Fibroblast of skin of left quadriceps (primary cell): ENCODE measurements at places on chromosomes 16 and 17.

- DNase-seq, result no peak
These were observed 294.2 kb upstream of the SALL1 start for GRCh38 chr16:51445250-51445649.

GRCh38 chr17:62078009-62078408, 12.9 kb upstream of the MED13 start:
- no peak for DNase-seq

GRCh38 chr16:61993108-61993507, 43.1 kb downstream of the CDH8 start:
- DNase-seq, result no peak

- no peak for DNase-seq
These were observed 661 bp downstream of the GIT1 start for GRCh38 chr17:29588562-29589411.

GRCh38 chr16:75836347-75837010, 110.2 kb upstream of the CPHXL start:
- no peak for DNase-seq

GRCh38 chr16:88922114-88922825, 54.7 kb downstream of the CBFA2T3 start:
- DNase-seq, result no peak

GRCh38 chr17:57674894-57675293, 70.2 kb downstream of the CCDC182 start:
- DNase-seq, result no peak

DNA sequence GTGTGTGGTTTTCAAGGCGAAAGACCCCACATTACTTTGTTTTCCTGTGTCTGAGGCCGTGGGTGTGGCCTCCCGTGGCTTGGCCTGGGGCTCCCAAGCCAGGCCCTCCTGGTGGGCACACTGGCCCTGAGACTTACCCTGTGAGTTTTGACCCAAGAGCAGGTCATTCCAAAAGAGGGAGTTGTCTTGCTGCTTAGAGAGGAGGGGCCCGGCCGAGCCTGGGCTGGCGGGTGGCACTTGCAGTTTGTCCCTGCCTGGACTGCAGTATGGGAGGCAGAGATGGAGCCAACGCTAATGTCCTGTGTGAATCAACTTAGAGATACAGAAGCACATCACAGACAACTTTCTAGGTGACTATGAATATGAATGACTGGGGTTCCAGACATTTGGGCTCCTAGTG, 22.7 kb downstream of the PLEKHG4 start:
- no peak for DNase-seq

- DNase-seq, result no peak
These were observed 4.7 kb upstream of the TGFB1I1 start for GRCh38 chr16:31467151-31467773.

GRCh38 chr17:22278302-22279275, 586.3 kb downstream of the KCNJ18 start:
- no peak for DNase-seq

GRCh38 chr17:43388359-43389045, 10.3 kb upstream of the ARL4D start:
- peak; percentile 88 for DNase-seq

DNA sequence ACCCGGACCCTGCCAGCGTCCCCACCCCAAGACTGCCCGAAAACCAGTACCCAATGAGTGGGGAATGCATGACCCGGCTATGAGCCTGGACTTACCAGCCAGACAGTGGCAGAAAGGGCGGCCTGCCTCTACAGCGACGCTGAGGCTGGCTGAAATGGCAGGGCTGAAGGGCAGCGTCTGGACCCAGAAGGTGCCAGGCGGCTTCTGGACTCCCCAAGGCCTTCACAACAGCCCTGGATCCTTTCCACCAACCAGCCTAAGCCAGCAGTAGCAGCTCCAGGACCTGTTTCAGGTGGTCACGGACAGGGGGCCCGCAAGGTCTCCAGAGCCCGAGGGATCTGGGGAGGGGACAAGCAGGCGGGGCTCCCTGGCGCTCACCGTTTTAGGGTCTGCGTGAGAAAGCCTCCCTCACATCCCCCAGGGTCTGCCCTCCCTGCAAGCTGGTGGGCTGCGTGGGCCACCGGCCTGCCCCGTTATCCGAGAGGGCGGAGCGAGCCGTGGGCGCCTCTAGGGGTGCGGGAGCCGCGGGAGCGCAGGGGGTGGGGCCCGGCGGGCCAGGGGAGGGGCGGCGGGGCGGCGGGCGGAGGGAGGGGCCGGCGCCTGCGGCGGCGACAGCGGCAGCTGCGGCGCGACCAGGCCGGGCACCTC, at the start of gene RIPOR1:
TSS of gene RIPOR1 (plus strand) at position 608 of the 648 bp plus-strand sequence. CDS start 9,618 bp downstream, outside the sequence.
- DNase-seq, result no peak

DNA sequence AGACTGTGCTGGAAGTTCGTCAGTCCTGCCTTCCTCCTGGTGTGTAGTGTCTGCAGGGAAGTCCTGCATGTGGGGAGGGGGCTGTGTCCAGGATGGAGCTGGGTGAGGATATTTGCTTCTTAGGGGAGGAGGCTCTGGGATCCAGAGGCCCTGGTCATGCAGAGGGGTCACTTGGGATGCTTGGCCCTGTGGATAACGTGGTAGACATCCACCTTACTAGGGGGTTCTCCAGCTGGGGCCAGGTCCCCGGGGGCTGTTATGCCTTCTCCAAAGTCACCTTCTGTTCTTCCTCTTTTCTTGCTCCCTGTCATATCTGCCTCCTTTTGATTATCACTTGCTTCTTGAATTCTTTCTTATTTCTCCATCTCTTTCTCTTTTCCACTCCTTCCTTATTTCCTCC, 43.8 kb downstream of the SLC6A2 start:
- no peak for DNase-seq

DNA sequence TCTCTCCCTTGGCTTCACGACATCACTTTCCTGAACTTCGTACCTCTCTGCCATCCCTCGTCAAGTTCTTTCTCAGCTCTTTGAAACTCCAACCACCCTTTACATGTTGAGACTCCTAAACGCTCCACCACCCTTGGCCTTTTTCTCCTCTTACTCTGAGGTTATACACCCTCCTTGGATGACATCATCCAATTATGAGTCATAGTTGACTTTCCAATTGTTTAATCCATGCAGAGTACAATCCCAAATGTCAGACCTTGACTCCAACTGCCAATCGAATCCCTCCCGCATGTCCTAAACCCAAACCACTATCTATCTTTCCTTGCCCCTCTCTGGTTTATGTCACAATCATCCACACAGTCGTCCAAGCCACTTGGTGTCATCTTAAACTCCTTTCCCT, 18.4 kb upstream of the C16orf82 start:
- DNase-seq, result no peak

GRCh38 chr17:76867578-76868175, 527 bp upstream of the MGAT5B start:
- no peak for DNase-seq

GRCh38 chr16:68401871-68402747, 46.2 kb downstream of the SMPD3 start:
- peak; percentile 18 for DNase-seq

GRCh38 chr17:77127735-77128361, 12.9 kb upstream of the SEC14L1 start:
- DNase-seq, result no peak

GRCh38 chr16:90046122-90046970, 27.1 kb upstream of the DBNDD1 start:
- DNase-seq, result no peak

DNA sequence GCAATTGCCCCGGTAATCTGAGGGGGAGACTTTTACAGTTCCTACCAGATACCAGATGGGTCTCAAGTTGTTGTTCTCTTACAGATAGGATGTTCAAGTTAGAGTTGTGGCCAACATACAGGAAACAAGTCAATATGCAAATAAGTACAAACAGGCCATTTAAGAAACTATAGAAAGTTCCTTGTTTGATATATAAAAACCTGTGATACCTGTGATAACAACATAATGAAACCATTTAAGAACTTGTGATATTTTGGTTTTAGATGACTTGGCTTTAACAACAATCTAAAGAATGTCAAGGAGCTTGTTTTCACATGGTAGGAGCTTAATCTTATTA, 16.8 kb downstream of the CDR2 start:
- DNase-seq, result no peak

- peak; percentile 53 for DNase-seq
These were observed 9.8 kb downstream of the NTHL1 start for GRCh38 chr16:2037647-2038381.

- DNase-seq, result no peak
These were observed 463.8 kb upstream of the HSBP1 start for GRCh38 chr16:83343935-83344366.

DNA sequence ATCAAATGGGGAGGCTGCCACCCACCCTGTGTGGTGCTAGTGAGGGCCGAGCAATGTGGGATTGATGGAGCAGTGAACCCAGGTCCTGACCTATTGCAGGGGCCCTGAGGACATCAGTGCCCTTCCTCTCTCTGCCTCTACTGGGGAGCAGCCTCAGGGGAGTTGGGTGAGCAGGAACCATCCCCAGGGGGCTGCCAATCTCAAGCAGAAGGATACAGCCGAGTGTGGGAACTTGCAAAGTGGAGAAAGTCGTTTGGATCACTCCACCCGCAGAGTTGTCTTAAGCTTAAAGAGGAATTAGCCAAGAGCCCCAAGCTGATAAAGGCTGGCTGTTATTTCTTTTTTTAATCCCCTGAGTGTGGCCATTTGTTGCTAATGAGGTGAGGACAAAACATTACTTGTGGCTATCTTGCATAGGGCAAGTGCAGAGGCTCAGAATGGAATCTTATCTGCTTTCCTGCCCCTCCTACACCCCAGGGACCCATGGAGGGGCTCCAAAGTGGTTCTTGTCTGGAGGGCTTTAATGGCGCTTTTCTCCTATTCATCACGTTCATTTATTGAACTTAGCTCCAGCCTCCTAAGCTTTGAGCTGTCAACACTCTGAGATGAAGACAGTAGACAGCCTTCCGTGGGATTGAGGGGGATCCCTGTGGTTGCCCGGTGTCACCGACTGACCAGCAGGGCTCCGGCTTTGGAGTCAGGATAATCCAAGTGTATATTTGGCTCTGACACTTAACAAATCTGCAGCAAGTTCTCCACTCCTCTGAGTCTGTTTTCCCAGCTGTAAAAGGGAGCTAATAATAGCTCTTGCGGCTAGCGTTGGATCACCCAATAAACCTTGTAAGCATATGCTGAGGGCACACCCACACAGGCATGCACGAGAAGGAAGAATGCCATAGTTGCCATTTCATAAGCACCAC, 45.1 kb downstream of the MYH11 start:
- DNase-seq, result peak; percentile 73

GRCh38 chr17:79836972-79837887, 2.0 kb downstream of the CBX4 start:
- peak; percentile 18 for DNase-seq

- DNase-seq, result no peak
These were observed 30.4 kb downstream of the RTN4RL1 start for GRCh38 chr17:1994707-1995106.

DNA sequence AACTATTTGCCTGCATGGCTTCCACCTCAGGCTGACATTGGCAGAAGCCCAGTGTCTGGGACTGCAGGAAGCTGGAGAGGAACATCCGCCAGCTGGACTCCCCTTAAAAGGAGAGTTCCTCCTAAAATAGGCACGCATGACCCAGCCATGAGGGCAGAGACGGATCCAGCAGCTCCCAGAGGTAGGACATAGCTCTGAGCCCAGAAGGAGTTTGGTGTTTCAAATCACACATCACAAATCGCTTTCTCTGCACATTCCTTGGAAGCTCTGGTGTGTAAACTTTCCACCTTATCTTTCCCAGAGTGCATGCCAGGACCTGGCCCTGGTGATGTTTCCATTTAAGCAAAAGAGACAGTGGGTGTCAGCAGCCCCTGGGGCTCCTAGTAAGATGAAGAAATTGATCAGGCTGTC, 231.1 kb upstream of the CDH5 start:
- no peak for DNase-seq

DNA sequence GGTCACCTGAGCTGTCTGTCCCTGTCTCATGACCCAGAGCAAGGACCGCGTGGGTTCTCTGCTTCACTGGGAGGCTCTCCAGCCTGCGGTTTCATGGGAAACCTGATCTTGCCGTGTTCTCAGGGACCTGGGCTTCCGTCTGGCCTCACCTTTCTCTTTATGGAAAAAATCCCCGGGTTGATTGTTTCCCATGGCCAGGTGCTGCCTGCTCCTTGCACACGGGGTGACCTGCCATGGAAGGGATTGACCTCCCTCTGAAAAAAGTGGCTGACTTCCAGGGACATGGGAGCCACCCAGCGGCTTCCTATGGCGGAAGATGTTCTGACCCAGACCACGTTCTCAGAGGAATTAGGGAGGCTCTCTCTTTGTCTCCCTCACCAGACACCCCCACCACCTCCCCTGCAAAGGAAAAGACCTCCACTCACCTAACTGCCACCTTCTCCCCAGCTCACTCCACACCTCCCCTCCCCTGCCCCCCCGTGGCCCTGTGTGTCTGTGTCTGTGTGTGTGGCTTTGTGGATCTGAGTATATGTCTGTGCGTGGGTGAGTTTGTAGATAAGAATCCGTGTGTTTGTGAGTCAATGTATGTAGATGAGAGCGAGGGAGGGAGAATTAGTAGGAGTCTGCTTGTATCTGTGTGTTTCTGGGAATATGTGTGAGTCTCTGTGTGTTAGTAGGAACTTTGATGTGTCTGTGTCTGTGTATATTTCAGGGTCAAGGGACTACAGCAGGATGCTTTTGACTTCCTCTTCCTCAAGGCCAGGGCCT, 154.6 kb downstream of the NTN1 start:
- no peak for DNase-seq

GRCh38 chr16:72927199-72928089, 120.5 kb downstream of the ZFHX3 start:
- DNase-seq, result peak; percentile 92

- peak; percentile 5 for DNase-seq
These were observed 53.9 kb upstream of the NETO2 start for GRCh38 chr16:47197536-47198179.

DNA sequence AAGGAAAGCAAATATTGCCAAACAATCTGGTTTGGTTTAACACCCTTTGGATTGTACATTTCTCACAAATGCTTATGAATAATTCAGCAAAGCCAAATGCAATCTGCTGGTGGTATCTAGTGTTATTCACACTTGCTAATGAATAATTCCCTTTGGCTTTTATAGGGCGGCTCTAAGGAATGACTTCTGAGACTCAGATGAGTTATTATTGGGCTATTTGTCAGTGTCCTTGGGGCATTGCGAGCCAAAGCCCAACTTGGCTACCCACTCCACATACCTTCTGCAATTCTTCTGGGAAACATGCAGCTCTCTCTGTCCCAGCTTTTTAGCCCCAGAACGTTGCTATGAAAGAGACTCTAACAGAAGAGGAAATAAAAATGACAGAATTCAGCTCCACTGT, 41.1 kb downstream of the FTO start:
- no peak for DNase-seq

DNA sequence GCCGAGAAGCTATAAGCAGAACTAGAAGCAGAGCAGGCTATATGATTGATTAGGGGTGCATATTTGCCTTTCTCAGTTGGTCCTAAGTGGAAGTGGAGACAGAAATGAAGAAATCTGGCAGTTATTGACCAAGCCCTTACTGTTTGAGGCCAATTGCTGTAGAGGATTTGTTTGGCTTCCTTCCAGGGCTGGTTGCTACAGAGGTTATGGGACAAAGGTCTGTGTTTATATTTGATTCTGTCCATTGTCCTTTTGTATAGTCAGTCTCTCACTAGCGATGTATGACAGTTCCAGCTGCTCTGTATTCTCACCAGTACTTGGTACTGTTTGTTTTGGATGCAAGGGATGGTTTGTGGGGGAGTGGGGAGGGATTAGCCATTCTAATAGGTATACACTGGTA, 7.3 kb upstream of the ALOX15 start:
- DNase-seq, result no peak

- DNase-seq, result no peak
These were observed 41.1 kb downstream of the BAHCC1 start for GRCh38 chr17:81436294-81436849.

GRCh38 chr16:88599825-88600538, 29.8 kb downstream of the ZC3H18 start:
- DNase-seq, result no peak
